ENCODE measurements at places on chromosomes 2 and 18.

DNA sequence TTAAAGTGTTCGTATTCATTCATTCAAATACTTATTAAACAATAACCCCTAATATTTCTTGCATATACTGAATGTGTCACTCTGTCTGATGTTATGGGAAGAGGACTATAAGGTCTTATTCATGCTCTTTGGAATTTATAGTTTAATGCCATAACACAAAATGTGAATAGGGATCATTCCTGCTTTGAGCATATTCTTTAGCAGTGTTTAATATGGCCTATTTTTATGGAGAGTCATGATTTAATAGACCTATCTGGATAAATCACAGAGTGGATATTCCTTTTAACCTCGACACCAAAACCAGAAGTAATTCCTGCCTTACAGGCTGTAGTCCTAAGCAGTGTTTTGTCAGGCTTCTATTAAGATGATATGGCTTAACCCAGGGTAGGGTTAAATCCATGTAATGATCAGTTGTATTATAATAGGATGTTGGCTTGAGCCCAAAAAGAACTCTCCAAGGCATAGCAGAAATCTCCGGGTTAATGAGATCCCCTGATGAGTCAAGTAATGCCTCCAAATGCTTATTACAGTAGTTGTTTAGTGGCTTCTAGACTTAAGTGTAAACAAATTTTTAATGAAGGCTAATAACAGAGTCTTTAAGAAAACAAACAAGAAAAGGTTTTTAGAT lies 54.3 kb downstream of the GULP1 start:
- no peak for DNase-seq

DNA sequence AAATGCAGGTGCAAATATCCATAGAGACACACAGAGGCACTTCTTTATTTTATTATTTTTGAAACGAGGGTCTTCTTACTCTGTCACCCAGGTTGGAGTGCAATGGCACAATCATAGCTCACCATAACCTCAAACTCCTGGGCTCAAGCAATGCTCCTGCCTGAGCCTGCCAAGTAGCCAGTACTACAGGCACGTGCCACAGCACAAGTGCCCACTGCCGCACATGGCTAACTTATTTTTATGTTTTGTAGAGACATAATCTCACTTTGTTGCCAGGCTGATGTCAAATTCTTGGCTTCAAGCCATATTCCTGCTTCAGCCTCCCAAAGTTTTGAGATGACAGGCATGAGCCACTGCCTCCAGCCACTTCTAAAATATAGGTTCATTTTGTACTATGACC lies 537.6 kb downstream of the THSD7B start:
- DNase-seq = no peak

- DNase-seq = no peak
Measured at GRCh38 chr2:50480507-50480906, 551.4 kb downstream of the NRXN1 start.

DNA sequence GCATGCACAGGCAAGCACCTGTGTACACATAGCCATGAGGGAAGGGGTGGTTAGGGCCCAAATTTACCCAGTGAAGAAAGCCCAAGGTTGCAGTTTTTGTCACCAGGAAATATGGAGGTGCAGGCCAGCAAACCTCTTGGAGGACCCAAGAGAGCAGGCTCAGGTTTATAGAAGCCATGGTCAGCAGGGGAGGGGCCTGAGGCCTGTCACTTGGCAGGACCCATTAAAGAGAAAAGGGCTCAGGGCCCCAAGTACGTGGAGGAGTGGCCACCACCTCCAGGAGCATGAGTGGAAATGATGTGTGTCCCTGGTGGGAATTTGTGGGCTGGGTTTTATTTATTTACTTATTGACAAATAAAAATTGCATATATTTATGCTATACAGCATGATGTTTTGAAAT lies 192.9 kb downstream of the HAUS1 start:
- no peak for DNase-seq

DNA sequence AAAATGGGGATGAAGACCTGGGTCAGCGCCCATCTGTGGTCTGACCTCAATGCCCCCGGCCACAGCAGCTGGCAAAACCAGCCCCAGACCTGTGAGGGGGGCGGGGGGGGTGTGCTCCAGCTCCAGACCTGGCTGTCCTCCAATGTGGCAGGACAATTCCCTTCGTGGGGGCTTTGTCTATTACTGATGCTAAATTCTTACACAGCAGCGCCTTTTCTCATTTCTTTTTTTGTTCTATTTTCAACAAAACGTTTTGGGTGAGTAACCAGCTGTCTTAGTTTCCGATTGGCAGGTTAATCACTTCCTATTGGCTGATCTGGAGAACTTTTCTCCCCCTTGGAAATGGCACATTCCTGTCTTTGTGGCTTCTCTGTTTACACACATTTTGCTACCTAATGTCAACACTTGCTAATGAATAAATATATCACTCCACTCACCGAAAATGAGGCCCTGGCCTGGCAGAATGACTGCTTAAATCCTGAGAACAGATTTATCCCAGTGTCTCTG lies 4.4 kb downstream of the SMAD7 start:
- DNase-seq = no peak

DNA sequence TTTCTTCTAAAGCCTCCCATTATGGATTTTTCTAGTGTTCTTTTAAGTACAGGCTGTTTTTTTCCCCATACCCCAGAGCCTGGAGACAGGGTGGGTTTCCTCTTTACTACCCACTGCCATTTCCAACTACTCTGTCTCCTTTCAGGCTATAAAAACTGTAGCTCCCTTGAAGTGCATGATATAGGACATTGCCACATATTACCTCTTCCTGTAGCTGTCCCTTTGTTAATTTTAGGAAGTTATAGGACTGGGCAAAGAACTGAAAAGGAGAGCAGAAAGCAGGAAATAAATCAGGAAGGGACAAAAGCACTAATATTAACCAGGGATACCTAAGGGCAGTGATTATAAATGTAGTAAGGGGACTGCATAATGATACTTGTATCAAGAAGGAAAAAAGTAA lies 54.1 kb downstream of the VIL1 start:
- no peak for DNase-seq

- no peak for DNase-seq
Measured at GRCh38 chr2:64537991-64538390, 13.9 kb downstream of the AFTPH start.

DNA sequence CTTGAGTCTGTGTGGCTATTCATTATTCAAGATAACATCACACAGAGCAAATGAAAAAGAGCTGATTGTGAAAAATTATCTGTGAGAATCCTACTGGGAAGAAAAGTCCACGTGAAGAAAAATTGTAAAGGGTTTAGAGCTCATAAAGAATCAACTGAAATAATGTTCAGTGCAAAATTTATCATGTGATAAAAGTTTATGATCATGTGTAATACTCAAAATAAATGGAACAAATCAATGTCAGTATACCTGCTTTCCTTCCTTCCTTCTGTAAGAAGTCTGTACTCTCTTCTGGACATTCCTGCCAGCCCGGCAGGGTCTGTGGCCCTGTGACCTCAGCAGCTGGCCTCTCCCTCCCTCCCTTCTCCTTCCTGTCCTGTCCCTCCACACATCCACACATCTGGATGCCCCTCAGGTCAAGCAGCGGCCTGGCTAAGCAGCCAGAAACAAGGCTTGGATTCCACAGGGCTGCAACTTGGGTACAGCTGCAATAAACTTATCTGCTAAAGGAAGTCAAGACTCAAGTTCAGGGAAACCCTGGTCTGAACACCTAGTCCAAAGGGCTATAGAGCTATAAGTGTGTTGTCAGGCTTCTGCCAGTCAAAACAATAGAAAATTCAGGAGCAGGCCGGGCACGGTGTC lies 172.1 kb downstream of the MREG start:
- no peak for DNase-seq

DNA sequence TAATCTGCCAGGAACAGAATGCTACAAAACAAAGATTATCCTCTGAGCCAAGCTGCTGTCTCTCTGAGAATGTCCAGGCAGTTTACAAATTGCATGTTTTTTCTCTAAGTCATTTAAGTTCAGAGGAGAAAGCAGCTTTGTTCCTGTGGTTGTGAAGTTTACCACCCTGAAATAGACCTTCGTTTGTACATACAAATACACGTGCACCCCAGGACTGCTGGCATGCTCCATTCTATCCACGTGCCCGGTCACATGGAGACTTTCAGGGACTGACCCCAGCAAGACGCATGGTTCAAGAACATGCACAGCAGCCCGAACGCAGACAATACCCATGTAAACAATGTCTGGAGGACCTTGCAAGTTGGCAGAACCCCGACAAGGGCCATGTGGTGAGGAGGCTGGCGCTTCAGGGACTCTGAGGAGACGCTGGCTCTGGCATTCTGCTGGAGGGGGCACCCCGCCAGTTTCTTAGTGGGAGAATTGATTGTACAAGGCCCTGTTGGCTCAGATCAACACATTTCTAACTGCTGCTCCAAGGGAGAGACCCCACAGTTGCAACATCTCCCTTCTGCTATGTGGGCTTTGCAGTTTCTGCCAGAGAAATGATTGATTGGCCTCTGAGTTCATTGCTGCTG lies 33.3 kb downstream of the FAM178B start:
- DNase-seq = no peak

Data from stimulated activated CD4-positive, alpha-beta T cell treated with anti-CD3 and anti-CD28 coated beads, Interleukin-2, amount 100 ng/mL, for 24 hours (primary cell).